ENCODE measurements at places on chromosomes 12 and 14.

DNA sequence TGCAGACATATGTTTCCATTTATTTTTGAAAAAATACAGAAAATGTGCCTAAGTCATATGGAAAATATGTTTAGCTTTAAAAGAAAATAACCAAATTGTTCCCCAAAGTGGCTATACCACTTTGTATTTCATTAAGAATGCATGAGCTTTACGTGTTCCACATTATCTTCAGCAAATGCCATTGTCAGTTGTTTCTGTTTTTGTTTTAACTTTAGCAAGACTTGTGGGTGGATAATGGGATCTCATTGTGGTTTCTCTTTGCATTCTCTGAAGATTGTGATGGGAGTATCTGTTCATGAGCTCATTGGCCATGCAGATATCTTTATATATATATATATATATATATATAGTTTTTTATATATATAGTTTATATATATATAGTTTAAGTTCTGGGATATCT, 181.5 kb downstream of the CCER1 start:
- DNase-seq = no peak

DNA sequence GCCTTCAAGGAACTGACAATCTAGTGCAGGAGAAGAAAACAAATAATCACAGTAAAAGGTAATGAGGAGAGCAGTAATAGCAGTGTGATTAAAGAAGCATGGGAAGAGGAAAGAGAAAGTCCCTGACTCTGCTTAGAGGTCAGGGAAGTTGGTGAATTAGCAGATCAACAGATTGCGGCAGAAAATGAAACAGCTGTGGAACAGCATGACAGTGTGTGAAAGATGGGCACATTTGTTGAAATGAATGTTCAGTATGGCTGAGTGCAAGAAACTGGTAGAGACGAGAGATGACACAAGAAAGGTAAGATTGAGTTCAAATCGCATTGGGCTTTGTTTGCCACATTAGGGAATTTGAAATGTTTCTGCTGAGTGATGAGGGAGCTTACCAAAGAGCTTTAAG, 63.7 kb upstream of the RASSF8 start:
- no peak for DNase-seq

DNA sequence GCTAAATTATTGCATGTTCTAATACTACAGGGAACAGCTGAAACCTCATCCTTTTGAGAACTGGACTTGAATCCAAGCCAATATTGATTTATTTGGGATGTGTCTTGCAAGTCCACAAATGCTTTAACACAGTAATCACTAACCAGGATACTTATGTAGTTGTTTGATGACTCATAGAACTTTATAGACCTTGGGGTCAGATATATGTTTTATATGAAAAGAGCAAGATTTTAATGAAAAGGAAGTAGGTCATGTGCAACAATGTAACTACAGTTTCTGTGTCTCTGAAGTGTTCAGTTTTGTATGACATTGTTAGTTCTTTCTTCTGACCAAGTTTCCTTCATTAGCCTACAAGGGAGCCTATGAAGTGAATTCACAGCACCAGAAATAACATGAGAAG, 352.0 kb downstream of the ZFP36L1 start:
- no peak for DNase-seq

DNA sequence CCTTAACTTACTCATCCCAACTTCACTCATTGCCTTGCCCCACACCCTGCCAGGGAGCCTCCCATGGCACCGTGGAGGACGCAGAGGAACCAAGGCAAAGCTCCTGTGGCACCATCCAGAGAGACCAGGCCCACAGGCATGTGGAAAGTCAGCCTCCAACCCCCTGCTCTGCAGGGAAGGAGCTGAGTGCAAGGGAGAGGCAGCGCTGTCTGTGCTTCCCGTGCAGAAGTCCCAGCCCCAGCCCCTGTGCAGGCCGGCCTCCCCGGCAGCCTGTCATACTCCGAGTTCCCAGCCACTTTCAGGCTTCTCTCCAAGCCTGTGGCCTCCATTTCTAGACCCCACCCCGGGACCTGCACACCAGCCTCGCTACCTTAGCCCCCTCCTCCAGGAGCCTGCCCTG, 106.4 kb downstream of the SINHCAF start:
- no peak for DNase-seq

DNA sequence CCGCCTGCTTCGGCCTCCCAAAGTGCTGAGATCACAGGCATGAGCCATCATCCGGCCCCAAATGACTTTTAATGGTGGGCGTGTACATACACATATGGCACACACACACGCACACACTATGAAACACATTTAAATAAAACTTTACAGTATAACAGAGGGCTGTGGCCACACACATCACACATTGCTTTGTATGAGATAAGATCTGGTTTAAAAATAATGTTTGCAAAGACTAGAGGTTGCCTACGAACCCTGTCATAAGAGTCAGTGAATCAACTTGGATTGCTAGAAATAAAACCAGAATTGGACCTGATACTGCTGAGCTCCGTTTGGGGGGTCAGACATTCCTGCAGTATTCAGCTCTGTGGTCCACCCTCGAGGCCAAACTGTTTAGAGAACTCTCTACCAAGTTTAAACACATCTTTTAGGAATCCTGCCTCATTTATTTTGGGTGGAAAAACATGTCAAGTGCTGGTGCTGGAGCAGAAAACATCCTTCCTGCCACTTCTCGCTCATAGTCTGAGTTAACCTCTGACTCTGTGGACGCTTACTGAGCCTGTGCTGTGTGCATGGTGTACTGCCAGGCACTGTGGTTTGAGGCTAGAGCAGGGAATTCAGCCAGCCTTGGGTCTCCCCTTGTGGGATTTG, 47.8 kb upstream of the EML1 start:
- DNase-seq = no peak
